ENCODE measurements at places on chromosomes 2 and 18. TPM values are rescaled to one million over a fixed set of nuclear protein-coding genes. Genes with fewer than 3 reads are reported as not detected.

- no peak for DNase-seq
Observed at GRCh38 chr2:215619989-215620388, 184.1 kb upstream of the FN1 start.

DNA sequence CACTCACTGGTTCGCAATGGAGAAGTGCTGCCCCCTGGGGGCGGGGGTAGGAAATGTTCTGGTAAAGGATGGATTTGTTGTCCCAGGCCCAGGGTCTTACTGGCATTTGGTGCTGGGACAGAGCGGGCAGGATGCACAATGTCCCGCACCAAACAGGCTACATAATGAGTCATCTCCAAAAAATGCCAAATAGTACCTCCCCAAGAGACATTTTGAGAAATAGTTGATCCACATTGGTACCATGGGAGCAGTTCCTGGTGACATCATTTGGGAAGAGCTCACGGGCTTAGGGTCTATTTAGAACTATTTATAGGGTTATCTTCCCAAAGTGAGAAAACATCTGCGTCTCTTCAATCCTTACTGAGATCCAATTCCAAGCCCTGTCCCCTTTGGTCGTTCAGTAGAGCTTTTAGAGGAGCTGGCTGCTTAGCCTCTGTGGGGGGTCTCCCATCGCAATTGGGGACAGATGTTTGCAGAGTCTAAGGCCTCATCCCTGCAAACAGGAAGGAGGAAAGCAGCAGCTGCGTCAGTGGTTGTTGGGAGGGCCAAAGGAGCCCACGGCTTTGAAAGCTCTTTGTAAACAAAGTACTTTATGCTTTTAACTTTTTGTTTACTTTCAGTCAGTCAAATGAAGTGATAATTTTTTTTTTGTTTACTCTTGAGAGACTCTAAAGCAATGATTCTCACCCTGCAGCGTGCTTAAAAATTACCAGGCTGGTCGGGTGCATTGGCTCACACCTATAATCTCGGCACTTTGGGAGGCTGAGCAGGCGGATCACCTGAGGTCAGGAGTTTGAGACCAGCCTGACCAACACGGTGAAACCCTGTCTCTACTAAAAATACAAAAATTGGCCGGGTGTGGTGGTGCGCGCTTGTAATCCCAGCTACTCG is 49.3 kb downstream of the GREB1 start:
- DNase-seq, result no peak

GRCh38 chr2:177398791-177399190 is 6.2 kb downstream of the AGPS start:
- DNase-seq, result no peak

- peak; percentile 66 for DNase-seq
Observed at GRCh38 chr2:237864444-237864931, 5.1 kb downstream of the RAMP1 start.

GALNT3 gene
- 0.64 TPM for total RNA-seq

CD207 gene
- total RNA-seq, result not detected

RUFY4 gene
- total RNA-seq, result not detected

DNA sequence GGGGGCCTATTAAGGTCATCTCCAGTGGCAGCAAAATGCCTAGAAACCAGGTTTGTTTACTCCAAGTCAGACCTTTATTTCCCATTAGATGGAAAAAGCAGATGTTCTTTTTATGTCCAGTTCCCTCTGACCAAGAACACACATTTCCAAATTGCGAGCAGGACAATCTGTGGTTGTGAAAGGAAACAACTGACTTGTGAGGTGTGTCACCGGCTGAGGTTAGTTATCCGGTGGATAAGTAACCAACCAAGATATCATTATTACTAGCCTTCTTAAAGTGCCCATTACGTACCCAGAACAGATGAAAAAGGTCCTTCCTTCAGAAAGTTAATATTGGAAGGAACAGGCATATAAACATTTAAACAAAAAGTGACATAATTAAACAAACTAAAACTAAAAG is 112.9 kb downstream of the THADA start:
- DNase-seq, result no peak

- DNase-seq, result no peak
Observed at GRCh38 chr18:6734726-6735430, 5.4 kb downstream of the ARHGAP28 start.

SERPINB10 gene
- total RNA-seq, result not detected

DNA sequence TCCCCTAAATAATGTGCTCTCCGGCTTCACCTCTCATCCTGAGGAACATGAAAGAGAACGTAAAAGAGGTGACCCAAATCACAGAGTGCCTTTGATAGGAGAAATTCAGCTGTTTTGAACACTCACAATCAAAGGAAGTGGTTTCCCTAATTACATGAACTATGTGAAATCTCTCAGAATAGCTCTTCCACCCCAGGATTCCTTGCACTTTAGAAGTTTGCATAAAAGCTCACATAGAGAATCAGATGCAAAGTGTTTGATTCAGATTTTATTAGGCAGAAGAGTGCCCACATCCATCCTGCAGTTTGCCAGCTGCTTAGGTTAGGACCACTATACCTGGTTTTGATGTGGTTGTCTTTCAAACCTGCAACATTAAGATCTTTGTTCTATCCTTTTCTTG is 61.0 kb downstream of the MAP3K20 start:
- DNase-seq, result no peak

DNA sequence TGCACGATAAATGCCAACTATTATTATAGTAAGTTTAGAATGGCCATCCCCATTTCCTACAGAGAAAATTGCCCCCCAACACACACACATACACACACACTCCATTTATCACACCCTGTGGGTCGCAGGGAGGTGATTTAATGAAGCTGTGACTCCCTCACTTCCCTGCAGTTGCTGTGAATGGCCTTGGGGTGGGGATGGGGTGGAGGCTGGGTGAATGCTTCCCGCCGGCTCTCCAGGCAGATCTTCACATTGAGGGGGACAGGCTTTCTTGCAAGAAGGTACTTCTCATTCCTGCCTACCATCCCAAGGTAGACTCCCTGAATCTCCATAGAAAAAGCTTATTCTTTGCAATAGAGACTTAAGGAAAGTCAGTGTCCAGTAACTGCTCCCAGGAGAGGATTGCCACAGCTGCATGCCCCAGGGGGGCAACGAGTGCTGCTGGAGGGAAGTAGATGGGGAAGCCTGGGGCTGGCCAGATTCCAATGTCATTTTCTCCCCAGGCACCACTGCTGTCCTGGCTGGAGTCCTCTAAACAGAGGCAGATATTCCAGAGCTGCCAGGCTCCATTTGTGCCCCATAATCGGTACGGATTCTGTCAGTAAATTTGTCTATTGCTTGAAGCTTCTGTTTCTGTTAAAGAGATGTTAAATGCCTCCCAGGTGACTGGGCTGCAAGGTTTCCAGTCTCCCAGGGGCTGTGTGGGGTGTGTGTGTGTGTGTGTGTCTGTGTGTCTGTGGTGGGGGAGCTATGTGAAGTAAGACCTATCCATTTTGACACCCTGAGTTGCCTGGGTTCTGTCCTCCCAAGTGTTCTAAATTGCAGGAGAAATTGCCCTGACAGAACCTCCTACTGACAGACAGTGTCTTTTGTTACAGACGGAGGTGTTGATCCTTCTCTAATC is 265.5 kb downstream of the SRBD1 start:
- DNase-seq, result peak; percentile 37

DNA sequence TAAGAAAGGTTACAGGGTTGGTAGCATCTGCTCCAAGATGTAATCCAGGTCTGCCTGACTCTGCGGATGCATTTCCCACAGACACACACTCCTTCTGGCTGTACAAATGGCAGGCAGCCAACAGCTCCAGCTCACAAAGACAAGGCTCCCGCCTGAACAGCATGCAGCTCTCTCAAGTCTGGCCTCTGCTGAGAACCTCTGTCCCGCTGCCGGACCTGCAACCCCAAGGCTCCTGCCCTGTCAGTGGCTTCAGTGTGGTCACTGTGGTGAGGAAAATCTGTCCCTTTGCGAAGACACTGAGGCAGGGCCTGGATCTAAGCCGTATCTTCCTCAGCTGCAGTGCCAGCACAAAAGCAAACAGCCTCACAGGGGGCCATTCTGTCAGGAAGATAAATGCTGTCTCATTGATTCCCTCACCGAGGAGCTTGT is 469.3 kb upstream of the MEX3C start:
- no peak for DNase-seq

DNA sequence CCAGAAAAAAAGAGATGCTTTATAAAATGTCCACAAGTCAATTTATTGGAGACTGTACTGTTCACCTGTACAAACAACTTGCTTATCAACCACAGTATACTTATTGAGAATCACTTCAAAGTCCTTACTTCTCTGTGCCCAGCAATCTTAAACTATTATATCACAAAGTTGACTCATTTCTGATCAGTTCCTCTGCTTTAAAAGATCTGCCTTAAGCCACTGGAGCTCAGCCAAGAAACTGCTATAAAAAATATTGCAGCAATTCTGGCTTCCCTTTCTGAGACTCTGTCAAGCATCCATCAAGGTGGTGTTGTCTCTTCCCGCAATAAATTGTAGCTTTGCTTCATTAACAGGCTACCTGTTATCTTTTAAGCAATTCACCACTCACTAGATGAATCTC is 375.2 kb upstream of the SPHKAP start:
- no peak for DNase-seq

DOK1 gene
- total RNA-seq, result 68.1 TPM

GRCh38 chr2:105617631-105618350 is 126.9 kb upstream of the NCK2 start:
- no peak for DNase-seq

DNA sequence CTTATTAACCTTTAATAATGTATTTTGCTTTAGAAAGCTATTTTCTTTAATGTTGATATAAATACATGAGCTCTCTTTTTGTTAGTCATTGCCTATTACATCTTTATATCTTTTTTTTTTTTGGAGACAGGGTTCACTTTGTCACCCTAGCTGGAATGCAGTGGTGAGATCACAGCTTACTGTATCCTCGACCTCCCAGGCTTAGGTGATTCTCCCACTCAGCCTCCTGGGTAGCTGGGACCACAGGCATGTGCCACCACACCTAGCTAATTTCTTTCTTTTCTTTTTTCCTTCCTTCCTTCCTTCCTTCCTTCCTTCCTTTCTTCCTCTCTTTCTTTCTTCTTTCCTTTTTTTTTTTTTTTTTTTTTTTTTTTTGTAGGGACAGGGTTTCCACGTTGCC is 15.4 kb downstream of the NAB1 start:
- no peak for DNase-seq

DNA sequence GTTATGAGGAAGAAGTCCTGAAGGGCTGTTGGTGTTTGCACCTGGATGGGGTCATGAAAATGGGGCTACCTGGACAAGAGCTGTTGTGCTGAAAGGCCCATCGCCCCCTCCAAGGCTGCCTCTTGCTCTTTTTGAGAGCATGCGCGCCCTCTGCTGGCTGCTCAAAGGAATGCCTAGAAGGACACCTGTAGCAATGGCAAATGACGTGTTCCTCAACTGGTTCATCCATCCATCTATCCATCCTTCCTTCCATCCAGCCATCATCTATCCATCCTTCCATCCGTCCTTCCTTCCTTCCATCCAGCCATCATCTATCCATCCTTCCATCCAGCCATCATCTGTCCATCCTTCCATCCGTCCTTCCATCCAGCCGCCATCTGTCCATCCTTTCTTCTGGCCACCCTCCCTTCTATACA is 17.2 kb upstream of the RPL31 start:
- no peak for DNase-seq

- DNase-seq, result no peak
Observed at GRCh38 chr2:158695305-158695704, 99.8 kb upstream of the DAPL1 start.

- no peak for DNase-seq
Observed at GRCh38 chr2:86464652-86465051, 23.5 kb downstream of the KDM3A start.

GRCh38 chr2:47346107-47346506 is 56.8 kb upstream of the MSH2 start:
- DNase-seq, result no peak

DNA sequence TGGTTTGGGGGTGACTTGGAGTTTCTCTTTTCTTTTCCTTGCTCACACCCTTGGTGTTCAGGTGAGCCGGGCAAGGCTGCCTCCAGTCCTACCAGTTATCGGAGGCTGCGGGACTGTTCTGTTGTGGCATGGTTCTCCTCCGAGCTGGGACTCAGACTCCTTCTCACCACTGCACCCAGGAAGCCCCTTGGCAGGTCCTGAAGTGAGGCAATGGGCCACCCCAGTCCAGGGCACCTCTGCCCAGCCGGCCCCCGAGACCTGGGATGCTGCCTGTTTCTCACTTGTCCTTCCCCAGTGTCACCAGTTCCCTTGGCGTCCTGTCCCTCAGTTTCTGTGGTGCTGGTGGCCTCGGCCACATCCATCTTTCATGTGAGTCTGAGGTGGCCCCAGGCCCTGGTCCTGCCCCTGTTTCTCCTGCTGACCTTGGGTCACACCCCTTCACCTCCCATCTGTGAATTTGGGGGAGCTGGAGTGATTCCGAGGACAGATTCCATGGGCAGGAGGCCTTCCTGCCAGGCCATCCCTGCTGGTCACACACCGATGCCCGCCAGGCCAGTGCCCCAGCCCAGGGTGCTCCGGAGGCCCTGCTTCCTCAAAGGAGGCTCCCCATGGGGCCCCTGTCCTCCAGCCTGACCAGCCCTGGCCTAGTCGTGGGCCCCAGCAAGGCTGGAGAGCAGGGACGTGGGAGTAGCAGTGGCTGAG is 6.6 kb upstream of the KLHL30 start:
- DNase-seq, result no peak

CDK5R2 gene
- not detected for total RNA-seq

NT5C1B gene
- total RNA-seq, result not detected

GPR155 gene
- total RNA-seq, result 1.8 TPM

FBXO41 gene
- total RNA-seq, result 5.2 TPM

DNA sequence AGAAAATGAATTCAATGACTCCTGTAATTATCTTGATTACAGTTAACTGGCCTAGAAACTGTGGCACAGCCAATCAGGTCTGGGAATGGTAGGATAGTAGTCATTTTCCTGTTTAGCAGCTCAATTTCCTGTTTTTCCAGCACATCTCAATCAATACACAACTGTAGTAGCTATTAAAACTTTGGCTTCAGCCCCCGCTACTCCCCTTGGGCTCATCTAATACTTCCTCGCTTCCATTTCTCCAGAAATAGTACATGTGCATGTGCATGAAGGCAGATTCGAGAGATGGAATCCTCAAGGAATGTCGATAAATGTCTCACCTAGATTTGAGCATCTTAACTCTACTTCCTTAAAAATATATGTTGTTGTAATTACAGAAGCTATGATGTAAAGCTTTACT is 9.7 kb downstream of the COBLL1 start:
- DNase-seq, result no peak

AQP12A gene
- total RNA-seq, result not detected

- DNase-seq, result no peak
Observed at GRCh38 chr2:120630031-120630701, 105.5 kb upstream of the GLI2 start.

GRCh38 chr2:20080839-20081415 is 29.5 kb upstream of the LAPTM4A start:
- peak; percentile 56 for DNase-seq

Measured in ascending aorta (tissue), 2 donors.